ENCODE measurements at places on chromosomes 11 and 22.

DNA sequence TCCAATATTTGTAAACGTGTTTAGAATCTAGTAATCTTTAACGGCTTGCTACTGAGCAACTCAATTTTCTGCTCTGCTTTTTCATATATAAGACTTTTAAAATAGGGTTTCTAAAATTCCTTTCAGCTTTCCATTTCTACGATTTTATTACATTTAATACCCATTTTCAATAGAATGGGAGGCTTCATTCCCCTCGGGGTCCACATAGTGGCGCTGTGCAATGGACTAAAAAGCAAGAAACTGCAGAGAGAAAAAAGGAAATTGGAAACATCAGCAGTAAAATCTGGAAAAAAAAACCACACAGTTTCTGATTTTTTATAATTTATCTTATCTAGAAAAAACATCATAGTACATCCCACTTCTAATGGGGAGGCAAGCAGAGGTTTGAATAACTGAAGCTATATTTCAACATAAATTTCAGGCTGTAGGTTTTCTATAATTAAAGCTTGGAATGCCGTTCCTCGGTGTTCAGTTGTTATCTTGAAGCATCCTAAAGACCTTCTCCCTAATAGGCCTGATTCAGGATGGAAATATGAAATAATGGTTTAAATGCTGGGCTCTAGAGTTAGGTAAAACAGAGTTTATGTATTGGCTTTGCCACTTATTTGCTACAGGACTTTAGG, 18.7 kb upstream of the JHY start:
- no peak for DNase-seq

- no peak for DNase-seq
Observed at GRCh38 chr11:132357811-132358572, 987.6 kb downstream of the NTM start.

DNA sequence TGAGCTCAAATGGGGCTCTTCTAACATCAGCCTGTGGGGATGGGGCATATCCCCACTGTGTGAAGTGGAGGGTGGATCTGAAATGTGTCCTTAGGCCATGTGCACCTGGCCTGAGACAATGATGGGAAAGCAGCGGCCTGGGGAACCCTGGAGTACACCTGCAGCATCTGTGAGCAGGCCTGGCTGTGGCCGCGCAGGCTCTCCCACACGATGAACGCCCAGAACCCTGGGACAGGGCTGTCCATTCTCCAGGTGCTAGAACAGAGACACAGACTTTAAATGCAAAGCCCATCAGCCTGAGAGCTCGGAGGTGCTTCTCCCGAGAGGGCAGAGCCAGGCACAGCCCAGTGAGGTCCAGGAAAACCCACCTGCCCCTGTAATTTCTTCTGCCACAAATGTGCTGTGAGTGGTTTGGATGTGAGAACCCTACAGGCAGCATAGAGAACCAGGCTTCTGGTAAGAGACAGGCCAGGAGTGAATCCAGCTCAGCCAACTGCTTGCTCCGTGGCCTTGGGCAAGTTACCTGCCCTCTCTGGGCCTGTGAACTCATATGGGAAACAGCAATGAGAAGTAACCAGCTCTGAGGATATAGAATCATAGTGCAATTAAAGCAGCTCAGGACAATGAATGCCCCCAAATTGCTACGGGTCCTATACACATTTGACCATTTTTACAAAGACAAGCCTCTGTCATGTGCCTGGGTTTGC, 167.9 kb downstream of the SHANK2 start:
- DNase-seq, result no peak

DNA sequence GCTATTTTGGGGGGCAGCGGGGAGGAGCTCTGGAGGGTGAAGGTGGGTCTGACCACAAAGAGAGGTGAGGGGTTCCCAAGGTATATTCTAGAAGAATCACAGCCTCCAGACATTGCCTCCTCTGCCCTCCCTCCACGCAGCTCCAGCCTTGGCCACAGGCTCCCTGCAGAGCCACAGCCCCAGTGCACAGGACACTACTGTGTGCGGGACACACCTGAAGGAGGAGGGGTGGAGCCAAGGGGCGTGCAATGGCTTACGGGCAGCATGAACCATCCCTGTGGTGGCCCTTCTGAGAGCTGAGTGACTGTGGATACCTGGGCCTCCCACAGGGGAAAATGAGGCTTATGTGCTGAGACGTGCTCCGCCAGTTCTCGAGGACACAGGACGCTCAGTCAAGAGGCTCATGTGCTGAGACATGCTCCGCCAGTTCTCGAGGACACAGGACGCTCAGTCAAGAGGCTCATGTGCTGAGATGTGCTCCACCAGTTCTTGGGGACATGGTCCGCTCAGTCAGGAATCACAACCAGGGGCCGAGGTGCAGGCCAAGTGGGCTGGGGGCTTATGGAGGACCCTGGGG, 417.3 kb downstream of the SHANK2 start:
- no peak for DNase-seq

- DNase-seq, result no peak
Observed at GRCh38 chr22:43153899-43154298, 2.5 kb downstream of the TSPO start.

- no peak for DNase-seq
Observed at GRCh38 chr11:106468086-106468485, 390.6 kb downstream of the AASDHPPT start.

DNA sequence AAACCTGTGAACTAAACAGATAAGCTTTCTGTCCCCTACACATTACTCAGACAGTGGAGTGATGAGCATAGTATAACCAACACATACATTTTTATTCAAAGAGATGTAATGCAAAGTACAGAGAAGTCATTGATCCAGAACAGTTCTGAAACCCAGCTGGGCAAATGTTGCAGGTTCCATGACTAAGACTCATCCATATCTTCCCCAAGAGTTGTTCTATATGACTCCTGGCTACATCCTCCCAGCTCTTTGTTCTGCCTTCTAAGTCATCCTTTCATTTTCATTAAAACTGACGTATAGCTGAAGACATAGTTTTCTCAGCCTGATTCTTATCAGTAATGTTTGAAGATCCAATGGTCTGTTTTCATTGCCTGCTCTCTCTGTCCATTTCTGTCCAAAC, 47.3 kb downstream of the PLAAT5 start:
- no peak for DNase-seq

GRCh38 chr22:39893526-39893925, at the start of gene ENTHD1:
ENTHD1 (minus strand) TSS chr22:39893760; CDS start chr22:39887748, 6,012 bp downstream.
- DNase-seq, result no peak

DNA sequence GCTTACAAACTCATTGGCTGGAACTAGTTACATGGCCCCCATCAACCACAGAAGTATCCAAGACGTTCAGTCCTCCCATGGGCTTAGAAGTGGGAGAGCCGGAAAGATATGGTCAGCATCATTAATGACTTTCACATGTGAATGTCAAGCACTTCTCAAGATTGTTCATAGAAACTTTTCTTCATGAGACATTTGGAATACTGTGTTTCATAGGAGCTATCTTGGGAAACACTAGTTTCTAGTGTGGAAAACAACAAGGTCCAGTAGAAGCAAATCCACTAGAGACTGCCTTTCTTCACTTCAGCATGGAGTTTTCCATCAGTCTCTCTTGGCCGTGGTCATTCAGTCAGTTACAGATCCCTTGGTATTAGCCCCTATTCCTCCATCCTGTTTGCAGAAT, 160.9 kb downstream of the C11orf91 start:
- DNase-seq, result no peak

DNA sequence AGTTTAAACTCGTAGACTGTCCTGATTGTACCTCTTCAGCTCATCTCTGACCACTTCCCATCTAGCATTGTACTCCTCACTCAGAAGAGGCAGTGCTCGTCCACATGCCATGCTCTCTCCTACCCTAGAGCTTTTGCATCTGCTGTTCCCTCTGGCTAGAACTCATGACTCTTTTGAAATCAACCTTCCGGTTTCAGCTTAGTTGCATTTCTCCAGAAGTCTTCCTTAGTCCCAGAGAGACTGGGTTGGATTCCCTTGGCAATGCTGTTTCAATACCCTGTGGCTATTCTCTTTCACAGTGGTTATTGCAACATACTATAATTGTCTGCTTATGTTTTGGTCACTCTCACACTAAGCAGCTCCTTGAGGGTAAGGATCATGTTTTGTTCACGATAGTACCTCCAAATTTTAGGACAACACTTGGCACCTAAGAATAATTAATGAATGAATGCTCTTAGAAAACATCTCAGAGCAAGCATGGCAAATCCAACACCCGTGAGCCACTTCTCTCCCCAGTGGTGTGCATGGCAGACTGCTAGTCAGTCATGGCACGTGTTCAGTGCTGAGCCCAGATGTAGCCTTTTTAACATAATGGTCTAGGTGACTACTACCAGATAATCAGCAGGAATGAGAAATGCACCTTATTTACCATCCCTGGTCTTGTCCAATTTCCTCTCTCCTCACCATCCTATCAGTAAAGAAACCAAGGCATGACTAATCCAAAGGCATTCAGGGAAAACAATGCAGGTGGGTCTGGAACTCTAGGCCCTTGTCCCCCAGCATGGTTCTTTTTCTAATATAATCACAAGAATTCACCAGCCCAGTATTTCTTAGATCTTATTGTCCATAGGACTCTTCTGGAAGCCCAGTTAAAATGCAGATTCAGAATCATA, 14.5 kb downstream of the SEPTIN3 start:
- no peak for DNase-seq

DNA sequence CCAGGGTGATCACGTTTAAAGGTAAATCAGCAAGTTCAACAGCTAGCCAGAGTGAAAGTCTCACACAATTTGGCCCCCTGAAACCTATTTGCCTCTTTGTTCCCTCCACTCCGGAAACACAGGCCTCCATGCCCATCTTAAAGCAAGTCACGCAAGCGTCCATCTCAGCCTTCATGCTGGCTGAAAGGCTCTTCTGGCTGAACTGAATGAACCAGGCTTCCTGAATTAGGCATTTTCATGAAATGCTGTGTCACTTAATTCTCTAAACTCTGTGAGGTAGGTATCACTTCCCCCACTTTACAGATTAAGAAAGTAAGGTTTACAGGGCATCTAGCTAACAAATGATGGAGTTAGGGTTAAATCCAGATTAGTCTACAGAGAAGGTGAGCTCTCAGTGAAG, 1.4 kb downstream of the SLC25A17 start:
- DNase-seq, result no peak

GRCh38 chr22:49950396-49950994, 10.1 kb upstream of the PIM3 start:
- no peak for DNase-seq

GRCh38 chr22:35409783-35410662, 10.1 kb downstream of the MCM5 start:
- peak; percentile 15 for DNase-seq
